ENCODE measurements at places on chromosomes 7 and 10.

- no peak for DNase-seq
Measured at GRCh38 chr10:91590142-91590903, 42.5 kb downstream of the PPP1R3C start.

DNA sequence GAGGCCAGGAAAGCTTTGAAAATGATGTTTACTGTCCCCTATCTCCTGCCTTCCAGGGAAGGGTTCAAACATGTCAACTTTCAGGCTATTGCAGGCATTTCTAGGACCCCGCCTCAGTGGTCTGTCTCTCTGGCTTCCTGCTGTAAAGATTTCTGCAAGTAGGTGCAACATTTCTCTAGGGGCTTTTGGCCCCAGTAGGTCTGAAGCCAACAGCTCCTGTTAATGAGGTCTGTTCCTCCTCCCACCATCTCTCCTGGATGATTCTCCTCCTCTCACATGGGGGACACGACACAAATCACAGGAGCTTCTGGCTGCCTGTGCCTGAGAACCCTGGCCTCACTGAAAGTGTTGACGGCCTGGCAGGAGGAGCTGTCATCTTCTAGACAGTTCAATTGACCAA lies 194.3 kb downstream of the CYP26A1 start:
- no peak for DNase-seq

DNA sequence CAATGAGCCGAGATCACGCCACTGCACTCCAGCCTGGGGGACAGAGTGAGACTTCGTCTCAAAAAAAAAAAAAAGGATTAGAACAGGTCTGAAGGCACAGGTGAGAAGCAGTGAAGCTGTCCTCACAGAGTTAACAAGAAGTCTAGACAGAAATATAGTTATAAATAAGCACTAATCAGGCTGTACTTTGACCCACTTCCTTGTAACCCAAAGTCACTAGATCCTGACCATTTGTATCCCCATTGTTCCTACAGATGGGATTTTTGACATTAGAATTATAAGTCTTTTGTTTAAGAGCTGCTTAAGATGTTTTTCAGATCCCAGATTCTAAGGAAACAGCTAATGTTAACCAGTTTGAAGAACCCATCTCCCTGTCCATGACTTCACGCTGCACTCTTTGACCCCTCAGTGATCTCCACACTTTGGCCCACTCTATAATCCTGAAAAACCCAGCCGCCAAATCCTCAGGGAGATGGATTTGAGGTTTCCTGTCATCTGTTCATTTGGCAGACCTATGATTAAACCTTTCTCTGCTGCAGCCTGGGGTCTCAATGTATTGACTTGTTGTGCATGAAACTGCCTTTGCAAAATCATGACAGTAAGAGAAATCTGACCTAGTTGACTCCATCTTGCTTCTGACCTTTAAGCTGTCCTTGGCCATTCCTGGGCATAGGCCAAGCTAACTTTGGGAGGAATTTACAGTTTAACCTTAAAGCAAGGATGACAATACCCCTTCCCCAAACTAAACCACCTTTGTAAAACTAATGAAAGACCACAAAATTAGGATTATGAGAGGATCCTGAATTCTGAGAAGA lies 11.4 kb downstream of the SSMEM1 start:
- DNase-seq: no peak

DNA sequence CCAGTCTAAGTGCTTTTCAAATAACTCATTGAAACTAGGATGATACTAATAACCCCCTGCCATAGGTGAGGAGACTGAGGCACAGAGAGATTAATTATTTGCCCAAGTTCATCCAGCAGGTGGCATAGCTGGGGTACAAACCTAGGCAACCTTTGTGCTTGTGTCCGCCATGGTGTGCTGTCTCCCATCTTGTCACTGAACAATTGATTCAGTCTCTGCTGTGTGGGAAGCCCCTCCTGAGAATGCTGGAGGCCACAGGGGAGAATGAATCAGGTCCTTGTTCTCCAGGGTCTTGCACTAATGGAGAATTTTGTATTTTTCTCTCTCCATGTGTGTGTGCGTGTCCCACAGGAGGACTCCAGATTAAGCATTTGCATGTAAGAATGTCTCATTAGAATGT lies 15.8 kb upstream of the TMEM236 start:
- DNase-seq: no peak

- no peak for DNase-seq
Measured at GRCh38 chr7:79118143-79118542, 335.3 kb downstream of the MAGI2 start.

GRCh38 chr7:30245913-30246312 lies 38.5 kb upstream of the ZNRF2 start:
- DNase-seq: no peak
